ENCODE measurements at places on chromosomes 2 and 18. TPM values are rescaled to one million over a fixed set of nuclear protein-coding genes. Genes with fewer than 3 reads are reported as not detected.
A peak's percentile ranks its signal among the peaks of the same experiment; 100 is the strongest.

DNA sequence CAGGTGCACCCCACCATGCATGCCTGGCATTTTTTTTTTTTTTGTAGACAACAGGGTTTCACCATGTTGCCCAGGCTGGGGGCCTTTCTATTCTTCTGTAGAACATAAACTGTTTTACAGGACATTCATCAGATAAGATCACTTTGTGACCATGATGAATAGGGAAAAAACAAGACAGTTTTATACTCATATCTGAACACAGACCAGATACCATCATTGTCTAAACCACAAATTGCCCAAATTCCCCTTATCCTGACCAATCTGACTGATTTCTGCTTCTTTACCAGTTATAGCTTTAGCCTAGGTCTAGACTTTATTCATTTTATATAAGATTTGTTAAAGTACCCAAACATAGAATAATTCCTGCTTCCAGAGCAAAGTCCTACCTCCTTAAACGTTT is 1699.3 kb upstream of the TMEFF2 start:
- H3K27me3 ChIP-seq: no peaks in the 10 kb centered on the region
- no peak overlapping the region for H3K27ac ChIP-seq
- H3K36me3 ChIP-seq: no peaks in the 10 kb centered on the region
- H3K4me3 ChIP-seq: no peak overlapping the region

The EML6 gene
- 2.2 TPM for total RNA-seq

- no peaks in the 10 kb centered on the region for H3K27me3 ChIP-seq
- peaks cover 18% of the 10 kb centered on the region for H3K4me1 ChIP-seq
- H3K36me3 ChIP-seq: peaks cover 7% of the 10 kb centered on the region
- no peak for DNase-seq
Measured at GRCh38 chr2:664063-664462, 13.1 kb downstream of the TMEM18 start.

The REG1B gene
- not detected for total RNA-seq

The GREB1 gene
- 1.1 TPM for total RNA-seq

The C2orf66 gene
- total RNA-seq: 0.18 TPM

DNA sequence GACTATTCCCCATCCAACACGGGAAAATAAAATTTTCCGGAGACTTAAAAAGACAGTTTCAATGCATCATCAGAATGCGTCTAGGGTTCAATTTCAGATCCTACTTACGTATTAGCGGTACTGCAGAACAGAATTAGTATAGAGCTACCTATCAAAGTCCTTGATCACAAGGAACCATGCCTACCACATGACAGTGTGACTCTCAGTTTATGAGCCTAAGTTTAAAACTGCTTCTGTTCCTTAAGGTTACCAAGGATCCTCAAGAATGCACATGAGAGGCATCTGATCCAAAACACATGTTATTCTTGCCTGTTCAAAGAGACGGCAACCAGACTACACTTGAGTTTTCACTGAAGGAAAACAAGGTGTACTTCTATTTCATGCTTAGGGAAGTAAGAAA is 369.7 kb downstream of the EPHA4 start:
- H3K36me3 ChIP-seq: no peaks in the 10 kb centered on the region
- H3K4me3 ChIP-seq: no peak overlapping the region
- H3K27me3 ChIP-seq: no peaks in the 10 kb centered on the region
- peaks cover 4% of the 10 kb centered on the region for H3K4me1 ChIP-seq
- no peak for DNase-seq

DNA sequence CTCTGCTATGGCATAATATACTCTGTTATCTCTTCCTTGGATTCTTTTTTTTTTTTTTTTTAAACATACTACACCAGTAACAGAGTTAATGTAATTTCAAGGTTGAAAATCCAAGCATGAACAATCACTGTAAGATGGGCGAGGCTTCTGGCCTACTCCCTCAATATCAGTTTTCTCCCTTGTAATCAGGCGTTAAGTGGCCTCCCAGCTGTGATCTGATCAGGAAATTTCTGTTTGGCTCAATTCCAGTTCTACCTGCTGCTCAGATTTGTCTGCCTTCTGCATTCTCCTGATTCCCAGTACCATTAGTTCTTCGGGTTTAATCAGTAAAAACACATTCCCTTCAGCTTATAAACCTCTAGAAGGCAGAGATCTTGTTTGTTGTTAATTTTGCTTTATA is 18.6 kb downstream of the PRKD3 start:
- DNase-seq: no peak
- H3K27ac ChIP-seq: no peak overlapping the region
- H3K4me1 ChIP-seq: peaks cover 8% of the 10 kb centered on the region
- no peaks in the 10 kb centered on the region for H3K27me3 ChIP-seq
- no peak overlapping the region for H3K4me3 ChIP-seq

The SCYGR4 gene
- not detected for total RNA-seq

DNA sequence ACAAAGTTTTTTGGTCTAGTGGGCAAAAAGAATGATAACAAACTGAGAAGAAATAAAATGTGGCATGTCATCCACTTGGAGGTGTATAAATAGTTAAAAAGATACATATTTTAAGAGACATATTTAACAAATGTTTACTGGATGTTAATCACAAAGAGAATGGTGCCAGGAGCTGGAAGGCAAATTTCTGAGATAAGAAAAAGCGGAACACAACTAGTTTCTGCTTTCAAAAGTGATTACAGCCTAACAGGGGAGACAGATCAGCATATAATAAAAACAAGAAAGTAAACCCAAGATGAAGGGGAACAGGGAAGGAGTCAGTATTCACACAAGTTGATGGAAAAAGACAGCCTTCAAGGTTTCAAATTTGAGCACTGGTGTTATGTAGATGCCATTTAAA is 91.3 kb downstream of the OLA1 start:
- H3K4me1 ChIP-seq: peaks cover 17% of the 10 kb centered on the region
- H3K4me3 ChIP-seq: no peak overlapping the region
- H3K36me3 ChIP-seq: no peaks in the 10 kb centered on the region

DNA sequence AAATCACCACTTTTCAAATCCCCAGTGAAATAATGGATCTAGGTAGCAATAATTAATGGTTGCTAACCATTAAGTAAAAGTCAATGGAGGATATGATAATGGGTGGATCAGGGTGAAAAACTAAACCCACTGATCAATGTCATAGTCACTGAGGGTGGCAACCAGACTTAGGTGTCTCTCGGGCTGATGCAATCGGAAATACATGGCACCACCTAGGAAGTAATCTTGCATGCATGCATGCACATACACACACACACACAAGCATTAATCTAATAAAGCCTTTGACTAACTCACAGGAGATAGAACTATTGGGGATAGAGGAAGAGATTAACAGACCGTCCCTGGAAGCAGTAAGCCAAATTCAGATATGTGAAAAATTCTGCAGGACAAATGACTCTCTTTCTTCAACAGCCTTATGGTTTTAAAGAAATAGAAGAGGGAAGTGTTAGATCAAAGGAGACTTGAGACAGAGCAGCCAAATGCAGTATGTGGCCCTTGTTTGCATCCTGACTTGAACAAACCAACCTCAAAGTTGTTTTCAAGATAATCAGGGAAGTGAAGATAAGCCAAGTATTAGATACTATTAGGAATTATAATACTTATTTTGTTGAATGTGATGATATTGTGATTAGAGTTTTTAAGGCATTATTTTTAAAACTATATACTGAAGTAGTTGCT is 186.0 kb upstream of the RMP24 start:
- peaks cover 53% of the 10 kb centered on the region for H3K27me3 ChIP-seq
- H3K36me3 ChIP-seq: no peaks in the 10 kb centered on the region
- H3K4me3 ChIP-seq: no peak overlapping the region

DNA sequence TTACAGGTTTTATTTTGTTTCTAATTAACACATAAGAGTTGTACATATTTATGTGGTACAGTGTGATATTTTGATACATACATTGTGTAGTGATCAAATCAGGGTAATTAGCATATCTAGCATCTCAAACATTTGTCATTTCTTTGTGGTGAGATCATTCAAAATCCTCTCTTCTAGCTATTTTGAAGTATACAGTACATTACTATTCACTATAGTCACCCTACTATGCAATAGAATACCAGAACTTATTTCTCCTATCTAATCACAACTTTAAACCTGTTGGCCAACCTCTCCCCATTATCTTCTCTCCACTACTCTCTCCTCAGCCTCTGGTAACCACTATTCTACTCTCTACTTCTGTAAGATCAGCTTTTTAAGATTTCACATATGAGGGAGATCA is 325.8 kb downstream of the CYP26B1 start:
- H3K4me1 ChIP-seq: no peaks in the 10 kb centered on the region
- no peak for DNase-seq
- H3K36me3 ChIP-seq: no peaks in the 10 kb centered on the region

The EFR3B gene
- total RNA-seq: not detected

The PAX8 gene
- total RNA-seq: 0.21 TPM

DNA sequence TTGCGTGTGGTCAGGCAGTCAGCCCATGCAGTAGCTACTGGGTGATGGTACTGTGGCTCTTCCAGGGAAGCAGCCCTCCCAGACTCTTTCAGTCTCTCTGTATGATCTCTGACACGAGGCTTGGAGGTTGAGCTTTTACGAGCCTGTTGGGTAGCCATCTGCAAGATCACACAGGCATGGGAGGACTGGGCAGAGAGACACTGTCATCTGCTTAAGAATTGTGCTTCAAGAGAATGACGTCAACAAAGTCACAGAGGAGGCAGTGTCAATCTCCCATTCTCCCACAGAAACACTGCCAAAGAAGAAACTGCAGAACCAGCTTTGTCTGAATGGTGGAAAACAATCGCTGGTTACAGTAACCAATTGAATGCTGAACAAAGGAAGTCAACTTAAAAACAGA is 78.4 kb upstream of the MC2R start:
- H3K36me3 ChIP-seq: no peaks in the 10 kb centered on the region
- no peak overlapping the region for H3K4me3 ChIP-seq
- DNase-seq: no peak
- peaks cover 3% of the 10 kb centered on the region for H3K27me3 ChIP-seq

DNA sequence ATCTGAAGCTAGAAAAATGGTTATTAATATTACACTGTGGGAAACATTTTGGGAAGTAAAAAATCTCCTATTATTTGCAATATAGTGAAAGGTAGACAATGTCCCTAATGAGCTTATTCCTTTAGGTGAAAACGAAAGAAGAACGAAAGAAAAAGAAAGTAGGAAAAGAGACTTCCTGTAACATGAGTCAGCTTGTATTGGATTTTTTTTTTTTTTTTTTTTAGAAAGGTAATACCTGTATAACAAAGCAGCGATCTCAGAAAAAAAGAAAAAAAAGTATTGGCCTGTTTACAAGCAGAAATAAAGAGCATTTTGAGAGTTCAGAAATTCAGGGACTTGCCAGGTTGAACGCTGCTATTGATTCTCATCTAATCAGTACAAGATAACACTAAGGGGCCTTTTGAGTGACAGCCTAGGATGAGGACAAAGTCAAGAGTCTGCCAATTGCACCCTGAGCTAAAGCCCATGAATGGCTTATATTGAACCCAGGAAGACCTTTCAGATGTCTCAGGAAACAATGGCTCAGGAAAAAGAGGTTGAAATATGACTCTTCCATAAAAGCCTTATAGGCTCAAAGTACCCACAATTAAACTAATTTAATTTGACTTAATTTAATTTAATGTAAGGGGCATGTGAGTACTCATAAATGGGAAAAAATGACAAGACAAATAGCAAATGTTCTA is 615.6 kb upstream of the CDH2 start:
- no peak overlapping the region for H3K4me3 ChIP-seq
- no peaks in the 10 kb centered on the region for H3K36me3 ChIP-seq
- no peak overlapping the region for H3K27ac ChIP-seq
- H3K4me1 ChIP-seq: no peaks in the 10 kb centered on the region
- H3K27me3 ChIP-seq: no peaks in the 10 kb centered on the region

The C2orf80 gene
- total RNA-seq: not detected

DNA sequence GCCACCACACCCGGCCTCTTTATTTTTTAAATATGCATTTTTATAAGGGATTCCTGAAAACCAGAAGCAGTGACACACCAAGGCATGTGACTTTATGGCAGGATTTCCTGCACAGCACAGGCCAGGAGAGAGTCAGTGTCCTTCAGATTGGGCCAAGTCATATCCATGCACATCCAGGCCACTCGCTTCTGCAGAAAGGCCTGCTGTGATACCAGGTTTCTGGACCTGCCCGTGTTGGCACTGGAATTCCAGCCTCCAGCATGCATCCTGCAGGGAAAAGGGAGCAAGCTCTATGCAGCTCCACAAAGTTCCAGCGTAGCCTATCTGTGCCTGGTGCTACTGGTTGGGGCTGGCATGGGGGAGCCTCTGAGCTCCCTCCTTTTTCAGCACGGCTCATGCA is 36.8 kb downstream of the MEX3C start:
- no peak for DNase-seq
- H3K36me3 ChIP-seq: no peaks in the 10 kb centered on the region
- no peaks in the 10 kb centered on the region for H3K27me3 ChIP-seq
- H3K27ac ChIP-seq: no peak overlapping the region

- H3K27me3 ChIP-seq: no peaks in the 10 kb centered on the region
- H3K27ac ChIP-seq: peak overlapping the region; percentile 76
- DNase-seq: no peak
- H3K4me1 ChIP-seq: peaks cover 44% of the 10 kb centered on the region
- no peak overlapping the region for H3K4me3 ChIP-seq
- H3K36me3 ChIP-seq: no peaks in the 10 kb centered on the region
Measured at GRCh38 chr2:8548065-8548618, 133.7 kb upstream of the ID2 start.

All from T-helper 17 cell (primary cell).